ENCODE measurements at places on chromosomes 6 and 20.
A peak's percentile ranks its signal among the peaks of the same experiment; 100 is the strongest.

- no peak for DNase-seq
Measured at GRCh38 chr6:46052479-46052878, 36.8 kb upstream of the CLIC5 start.

- no peak for DNase-seq
Measured at GRCh38 chr6:38973178-38974057, 75.2 kb upstream of the GLP1R start.

GRCh38 chr6:19836799-19837510 is at the start of gene ID4:
ID4 (plus strand) TSS chr6:19837370; CDS start chr6:19837755, 385 bp downstream.
- DNase-seq = no peak

DNA sequence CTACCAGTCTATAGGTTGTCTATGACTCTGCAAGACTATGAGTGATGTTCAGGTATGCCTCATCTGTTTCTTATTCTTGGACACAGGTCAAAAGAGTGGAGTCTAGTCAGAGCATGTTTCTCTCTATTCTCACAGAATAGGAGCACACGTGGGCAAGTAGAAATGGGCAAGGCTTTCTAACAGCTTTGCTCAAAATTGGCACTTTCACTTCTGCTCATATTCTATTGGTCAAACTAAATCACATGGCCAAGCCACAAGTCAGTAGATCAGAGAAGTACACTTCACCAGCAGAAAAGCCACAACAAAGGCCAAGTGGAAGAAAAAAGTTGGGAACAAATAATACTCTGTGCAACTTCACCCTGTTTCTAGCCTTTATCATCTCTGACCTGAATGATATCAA is 354.5 kb upstream of the SYNCRIP start:
- no peak for DNase-seq

- DNase-seq = no peak
Measured at GRCh38 chr20:1702328-1702727, 44.7 kb upstream of the SIRPG start.

DNA sequence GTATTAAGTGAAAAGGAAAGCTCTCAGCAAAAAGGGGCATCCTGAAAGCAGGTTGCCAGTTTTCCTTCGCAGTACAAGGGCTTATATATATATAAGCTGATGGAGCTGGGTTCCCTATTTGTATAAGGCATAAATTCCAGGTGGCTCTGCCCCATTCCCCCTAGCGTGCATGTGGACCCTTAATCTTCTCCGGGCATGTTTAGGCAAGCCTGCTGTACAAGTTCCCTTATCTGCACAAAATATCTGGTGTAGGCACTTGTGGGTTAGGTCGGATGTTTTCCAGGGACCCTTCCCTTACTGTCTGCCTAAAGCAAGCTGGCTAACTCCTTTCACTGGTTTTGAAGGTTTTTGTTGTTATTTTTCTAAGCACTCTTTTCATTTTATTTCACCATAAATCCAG is 140.7 kb downstream of the FUT9 start:
- no peak for DNase-seq

GRCh38 chr20:52974179-52974594 is 2.0 kb downstream of the TSHZ2 start:
- DNase-seq = peak; percentile 46

DNA sequence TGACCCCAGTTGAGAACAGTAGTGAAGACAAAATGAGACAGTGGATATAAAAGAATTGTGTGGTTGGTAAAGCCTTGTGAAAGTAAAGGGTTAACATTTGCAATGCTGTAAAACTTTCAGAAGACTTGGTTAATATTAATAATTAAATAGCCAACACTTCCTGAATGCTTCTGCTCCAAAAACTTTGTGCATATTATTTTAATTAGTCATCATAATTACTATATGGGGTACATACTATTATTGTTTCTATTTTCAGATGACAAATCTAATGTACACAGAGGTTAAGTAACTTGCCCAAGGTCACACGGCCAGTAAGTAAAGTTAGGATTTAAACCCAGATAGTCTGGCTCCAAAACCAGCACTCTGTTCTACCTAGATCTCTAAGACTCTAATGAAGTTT is 291.3 kb downstream of the OGFRL1 start:
- DNase-seq = no peak

DNA sequence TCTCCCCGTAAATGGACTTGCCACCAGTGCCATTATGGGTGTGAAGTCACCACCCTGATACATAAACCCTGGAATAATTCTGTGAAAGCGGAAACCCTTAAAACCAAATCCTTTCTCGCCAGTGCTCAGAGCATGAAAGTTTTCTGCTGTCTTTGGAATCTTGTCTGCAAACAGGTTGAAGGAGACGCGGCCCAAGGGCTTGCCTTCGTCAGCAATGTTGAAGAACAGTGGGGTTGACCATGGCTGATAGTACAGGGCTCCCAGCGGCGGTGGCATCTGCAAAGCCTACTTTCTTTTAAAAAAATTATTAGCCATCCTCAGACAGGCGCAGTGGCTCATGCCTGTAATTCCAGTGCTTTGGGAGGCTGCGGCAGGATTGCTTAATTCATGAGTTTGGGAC is 22.1 kb downstream of the ABHD12 start:
- DNase-seq = no peak

DNA sequence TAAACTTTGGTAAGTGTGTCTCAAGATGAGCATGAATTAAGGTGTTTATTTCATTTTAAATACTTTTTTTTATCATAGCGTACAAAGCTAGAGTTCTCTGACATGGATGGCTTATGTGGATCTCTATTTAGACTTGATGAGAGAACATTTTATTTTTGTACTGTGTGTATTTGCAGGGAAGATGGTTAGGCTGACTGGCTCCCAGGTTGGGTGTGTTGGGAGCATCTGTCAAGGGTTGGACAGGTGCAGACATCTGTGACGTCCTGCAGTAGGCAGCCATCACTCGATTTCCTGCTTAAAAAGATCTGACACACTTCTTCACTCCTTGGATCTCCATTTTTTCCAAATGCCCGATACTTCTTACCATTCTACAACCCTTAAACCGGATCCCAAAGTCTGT is 221.9 kb upstream of the QKI start:
- DNase-seq = no peak

GRCh38 chr20:2139250-2139649 is 37.6 kb downstream of the STK35 start:
- no peak for DNase-seq

DNA sequence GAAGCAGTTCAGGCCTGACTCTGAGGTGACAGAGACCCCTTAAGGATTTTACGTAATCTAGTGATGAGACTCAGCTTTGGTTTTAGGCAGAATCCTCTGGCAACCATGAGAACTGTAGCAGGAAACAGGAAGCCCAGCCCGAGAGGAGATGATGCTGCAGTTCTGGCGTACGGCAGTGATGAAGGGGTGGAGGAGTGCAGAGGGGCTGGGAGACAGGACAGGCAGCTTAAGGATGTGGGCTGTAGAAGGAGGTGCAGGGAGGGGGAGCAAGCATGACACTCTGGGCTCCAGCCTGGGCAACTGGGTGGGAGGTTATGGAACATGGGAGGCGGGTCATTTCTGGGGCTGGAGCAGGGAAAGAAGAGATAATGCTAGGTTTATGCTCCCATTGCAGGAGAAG is 67.1 kb downstream of the LRFN2 start:
- no peak for DNase-seq

- no peak for DNase-seq
Measured at GRCh38 chr20:56376331-56376730, 15.7 kb downstream of the AURKA start.

DNA sequence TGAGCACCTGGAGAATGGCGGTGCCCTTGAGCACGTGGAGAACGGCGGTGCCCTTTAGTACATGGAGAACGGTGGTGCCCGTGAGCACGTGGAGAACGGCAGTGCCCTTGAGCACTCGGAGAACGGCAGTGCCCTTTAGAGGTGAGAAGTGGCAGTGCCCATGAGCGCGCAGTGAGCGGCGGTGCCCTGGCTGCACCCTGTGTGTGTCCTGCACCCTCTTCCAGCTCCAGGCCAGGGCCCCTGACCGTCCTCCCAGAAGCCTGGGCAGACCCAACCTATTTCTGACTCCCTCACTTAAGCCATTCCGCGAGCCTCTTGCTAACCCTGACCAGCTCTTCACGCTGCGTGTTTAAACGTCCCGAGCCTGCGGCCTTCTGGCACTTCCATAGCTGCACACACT is 151.3 kb downstream of the DLL1 start:
- no peak for DNase-seq

DNA sequence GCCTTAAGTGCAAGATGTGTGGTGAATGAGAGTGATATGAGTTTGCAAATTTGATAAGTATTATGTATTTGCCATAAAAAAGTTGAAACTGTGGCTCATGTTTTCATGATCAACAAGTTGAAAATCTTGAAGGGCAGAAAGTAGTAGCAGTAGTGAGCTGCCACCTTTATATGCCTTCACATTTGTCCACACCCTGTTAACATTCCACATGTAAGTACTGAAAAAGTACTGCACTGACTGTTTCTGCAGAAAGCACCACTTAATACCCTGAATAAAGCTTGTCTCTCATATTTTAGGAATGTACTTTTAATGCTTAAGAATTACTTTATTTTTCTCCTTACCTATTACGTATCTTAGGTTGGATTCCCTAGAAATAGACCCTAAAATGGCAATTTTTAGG is 45.9 kb downstream of the FLRT3 start:
- no peak for DNase-seq

GRCh38 chr20:20487811-20488210 is 119.9 kb downstream of the INSM1 start:
- no peak for DNase-seq

DNA sequence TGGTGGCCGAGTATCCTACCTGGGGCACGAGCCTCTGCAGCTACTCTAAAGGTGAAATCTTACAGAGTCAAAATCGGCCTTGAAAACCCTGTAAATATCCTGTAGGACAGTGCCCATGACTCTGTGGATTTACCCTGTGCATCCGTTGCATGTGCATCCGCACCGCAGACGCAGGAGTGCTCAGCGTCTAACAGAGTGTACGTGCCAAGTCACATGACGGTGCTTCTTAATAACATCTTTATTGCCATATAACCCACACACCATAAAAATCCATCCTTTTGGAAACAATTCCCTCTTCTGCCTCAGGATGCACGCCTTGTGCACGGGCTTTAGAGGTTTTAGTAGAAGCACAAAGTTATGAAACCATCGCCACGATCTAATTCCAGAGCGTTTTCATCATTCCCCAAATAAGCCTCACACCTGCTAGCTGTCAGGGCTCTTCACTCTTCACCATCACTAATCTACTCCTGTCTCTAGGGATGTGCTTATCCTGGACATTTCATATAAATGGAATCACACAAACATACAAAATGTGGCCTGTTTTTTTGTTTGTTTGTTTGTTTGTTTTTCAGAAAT is 384.5 kb upstream of the SULF2 start:
- DNase-seq = no peak

DNA sequence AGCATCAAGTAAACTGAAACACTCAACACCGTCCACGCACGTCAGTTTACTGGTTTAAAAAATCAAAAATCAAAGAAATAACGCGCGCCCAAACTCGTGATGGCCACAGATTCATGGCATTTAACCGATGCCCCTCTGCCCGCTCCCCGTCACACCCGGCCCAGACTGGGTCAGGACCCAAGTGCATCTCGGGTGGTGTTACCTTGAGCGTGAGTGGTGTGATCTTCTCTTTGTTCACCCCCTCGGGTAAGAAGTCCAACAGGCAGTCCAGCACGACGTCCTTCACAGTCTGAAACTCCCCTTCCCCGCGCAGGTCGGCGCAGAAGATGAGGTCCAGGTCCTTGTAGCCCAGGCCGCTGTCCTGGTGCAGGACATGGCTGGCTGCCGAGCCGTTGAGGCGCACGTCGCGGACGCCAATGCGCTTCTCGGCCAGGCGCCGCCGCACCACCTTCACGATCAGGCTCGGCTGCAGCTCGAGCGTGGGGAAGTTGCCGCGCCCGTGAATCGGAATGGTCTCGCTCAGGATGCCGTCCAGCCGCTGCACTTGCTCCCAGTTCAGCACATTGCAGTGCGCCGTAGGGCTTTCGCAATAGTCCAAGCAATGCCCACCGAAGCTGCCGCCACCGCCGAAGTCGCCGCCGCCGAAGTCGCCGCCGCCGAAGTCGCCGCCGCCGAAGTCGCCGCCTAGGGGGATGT is 945 bp downstream of the TENT5A start:
- DNase-seq = no peak

DNA sequence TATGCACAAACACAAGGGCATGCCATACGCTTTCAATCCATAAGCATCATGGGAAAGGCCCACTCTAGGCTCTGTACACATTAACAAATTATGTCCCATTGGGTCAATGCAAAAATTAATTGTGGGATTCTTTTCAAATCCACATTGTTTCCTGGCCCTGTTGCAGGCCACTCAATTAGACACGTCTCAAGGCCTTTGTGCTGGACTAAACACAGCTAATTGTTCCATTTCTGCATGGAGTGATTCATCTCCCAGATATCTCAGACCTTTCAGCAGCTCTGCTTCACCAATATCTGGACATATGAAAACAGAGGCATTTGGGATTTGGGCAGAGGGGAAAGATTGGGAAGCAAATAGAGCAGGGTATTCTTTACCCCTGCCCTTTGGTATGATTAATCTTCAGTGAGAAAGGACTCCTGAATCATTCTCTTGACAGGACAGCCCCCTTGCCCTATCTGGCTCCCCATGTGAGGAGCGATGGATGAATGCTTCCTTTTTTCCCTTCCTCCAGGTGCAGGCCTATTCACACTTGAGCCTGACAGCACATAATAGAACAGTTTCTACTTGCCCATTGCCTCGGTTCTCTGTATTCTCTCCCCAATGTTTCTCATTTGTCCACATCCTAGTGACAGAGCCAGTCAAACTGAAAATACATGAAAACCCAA is 547.6 kb downstream of the HAO1 start:
- no peak for DNase-seq

GRCh38 chr6:53095716-53096115 is 30.5 kb downstream of the FBXO9 start:
- DNase-seq = no peak

DNA sequence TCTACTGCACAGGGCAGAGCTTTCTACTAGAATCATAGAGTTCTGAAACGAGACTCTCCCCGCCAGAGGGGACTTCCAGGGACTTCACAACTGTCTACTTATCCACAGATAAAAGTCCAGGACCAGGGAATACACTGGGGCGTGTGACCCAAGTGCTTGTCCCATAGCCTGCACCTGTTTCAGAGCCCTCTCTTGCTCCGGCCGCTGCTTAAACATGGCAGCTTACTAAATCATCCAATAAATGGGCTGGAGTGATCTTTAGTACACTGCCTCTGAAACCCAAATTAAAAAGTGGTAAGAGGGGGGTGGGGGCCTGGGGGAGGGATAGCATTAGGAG is 8.9 kb upstream of the RAB44 start:
- no peak for DNase-seq

DNA sequence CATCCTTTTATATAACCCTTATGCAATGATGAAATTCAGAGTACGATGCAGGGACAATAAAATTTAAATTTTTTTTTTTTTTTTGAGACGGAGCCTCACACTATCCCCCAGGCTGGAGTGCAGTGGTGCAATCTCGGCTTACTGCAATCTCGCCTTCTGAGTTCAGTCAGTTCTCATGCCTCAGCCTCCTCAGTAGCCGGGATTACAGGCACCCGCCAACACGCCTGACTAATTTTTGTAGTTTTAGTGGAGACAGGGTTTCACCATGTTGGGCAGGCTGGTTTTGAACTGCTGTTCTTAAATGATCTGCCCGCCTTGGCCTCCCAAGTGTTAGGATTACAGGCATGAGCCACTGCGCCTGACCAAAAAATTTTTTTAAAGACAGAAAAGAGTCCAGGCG is 15.2 kb downstream of the MTO1 start:
- DNase-seq = no peak
